HS-5 (cell line): ENCODE measurements at places on chromosomes 13 and 19.

- DNase-seq, result no peak
These were observed 26.2 kb upstream of the SLITRK6 start for GRCh38 chr13:85825454-85825853.

DNA sequence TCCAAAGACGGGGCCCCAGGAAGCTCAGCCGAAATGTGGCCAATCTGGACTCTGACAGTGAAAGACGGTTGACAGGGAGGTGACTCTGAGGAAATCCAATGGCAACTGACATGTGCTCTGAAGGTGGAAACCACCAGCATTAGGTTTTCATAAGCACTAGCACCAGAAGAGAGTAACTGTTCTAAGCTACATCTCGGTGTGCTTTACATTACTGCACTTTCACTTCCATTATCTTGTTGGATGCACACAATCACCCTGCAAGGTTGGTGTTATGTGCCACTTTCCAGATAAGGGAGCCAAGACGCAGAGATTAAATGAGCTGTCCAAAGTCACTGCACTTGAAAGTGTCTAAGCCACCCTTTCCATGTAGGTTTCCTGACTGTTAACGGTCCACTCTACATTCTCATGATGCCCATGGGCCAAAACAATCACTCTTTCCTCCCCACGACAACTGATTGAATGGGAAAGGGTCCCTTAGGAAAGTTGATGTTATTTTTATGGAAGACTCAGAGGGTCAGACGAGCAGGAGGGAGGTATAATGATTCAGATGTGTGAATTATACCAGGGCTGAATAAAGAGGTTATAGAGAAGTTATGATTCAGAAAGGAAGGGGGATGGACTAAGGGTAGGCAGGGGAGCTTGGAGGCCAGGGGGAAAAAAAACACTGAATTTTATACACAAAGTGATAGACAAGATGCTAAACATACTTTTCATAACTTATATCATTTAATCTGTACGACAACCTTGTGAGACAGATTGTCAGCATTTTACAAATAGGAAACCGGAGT is 52.8 kb downstream of the RUBCNL start:
- DNase-seq, result no peak

DNA sequence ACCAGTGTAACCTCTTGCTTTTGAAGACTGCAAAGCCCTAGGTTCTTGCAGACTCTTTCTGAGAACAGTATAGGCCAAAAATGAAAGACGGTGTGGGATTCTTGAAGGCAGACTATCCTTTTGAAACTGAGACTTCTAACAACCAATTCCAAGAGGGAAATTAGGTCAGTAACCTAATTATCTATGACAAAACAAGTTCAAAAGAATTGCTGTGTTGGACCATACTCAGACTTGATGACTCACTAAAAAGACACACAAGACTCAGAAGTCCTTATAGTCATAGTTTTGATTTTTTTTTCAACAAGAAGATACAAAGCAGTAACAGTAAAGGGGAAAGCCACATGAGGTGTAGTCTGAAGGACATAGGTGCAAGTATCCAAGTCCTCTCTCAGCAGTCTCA is 624.0 kb upstream of the GPC6 start:
- DNase-seq, result no peak

DNA sequence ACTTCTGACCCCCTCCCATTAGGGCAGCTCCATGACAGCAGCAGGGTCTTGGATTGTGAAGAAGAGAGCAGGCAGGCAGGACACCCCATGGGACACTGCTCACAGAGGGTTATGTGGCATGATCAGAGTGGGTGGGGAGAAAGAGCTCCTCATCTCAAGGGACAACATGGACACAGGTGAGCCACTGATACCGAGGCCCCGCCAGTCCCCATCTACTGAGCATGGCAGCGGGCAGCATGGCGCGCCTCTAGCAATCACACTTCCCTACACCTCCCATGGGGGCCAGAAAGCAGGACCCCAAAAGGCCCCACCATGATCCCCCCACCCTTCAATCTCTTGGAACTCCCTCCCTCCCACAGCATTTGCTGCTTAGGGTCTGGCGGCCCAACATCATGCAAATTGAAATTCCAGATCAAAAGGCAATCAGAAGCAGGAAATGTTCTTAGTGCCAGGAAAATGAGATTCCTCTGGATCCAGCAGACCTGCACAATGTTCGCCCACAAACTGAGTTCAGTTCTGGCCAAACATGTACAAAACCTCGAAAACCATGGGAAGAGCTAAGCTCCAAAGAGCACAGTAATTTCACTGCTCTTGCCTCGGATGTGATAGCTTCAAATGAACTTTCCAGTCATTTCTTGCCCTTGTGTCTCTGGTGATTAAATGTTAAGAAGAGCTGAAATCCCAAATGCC is 14.8 kb downstream of the DOCK9 start:
- DNase-seq, result no peak

- DNase-seq, result no peak
These were observed 35.2 kb upstream of the ISYNA1 start for GRCh38 chr19:18473003-18473705.

DNA sequence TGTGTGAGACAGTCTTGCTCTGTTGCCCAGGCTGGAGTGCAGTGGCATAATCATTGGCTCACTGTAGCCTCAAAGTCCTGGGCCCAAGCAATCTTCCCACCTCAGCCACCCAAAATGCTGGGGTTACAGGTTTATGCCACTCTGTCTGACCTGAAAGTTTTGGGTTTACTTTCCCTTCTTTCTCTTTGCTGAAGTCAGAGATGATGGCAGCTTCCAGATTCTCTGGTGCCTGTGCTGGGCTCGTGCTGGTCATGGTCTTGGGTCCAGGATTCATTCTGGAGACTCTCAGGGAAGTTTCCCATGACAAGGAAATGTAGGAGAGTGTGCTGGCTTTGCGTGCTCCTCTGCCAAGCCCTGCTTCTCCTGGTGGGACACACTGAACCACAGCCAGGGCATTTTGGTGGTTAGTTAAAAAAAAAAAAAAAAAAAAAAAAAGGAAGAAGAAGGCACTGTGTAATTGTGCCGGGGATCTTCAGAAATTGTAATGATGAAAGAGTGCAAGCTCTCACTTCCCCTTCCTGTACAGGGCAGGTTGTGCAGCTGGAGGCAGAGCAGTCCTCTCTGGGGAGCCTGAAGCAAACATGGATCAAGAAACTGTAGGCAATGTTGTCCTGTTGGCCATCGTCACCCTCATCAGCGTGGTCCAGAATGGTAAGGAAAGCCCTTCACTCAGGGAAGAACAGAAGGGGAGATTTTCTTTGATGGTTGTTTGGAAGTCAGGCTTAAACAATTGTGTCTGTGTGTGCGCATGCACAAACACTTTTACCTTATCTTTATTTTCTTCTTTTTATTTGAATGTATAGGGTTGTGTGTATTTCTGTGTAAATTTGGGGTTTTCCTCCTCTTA is at the start of gene ALOX5AP:
TSS of gene ALOX5AP (plus strand) at position 519 of the 847 bp plus-strand sequence. CDS start at position 582, 63 bp downstream.
- DNase-seq, result no peak

GRCh38 chr13:53941588-53942190 is 913.1 kb downstream of the OLFM4 start:
- no peak for DNase-seq

DNA sequence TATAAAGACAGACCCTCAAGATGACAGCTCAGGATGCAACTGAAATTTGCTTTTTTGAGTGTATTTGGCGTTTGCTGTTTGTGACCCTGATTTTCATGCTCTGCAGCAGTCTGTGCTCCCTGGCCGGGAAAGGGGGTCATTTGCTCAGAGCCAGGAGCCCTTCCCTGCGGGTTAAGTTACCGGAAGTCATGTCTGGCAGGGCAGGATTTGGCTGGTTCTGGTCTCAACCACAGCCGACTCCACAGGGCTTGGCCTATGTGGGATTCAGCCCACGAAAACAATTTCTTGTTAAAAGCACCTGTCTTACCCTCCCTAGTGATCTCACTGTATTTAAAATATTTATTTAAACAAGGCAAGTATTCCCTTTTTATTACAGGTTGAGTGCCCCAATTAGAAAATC is 22.6 kb downstream of the MCF2L start:
- no peak for DNase-seq

DNA sequence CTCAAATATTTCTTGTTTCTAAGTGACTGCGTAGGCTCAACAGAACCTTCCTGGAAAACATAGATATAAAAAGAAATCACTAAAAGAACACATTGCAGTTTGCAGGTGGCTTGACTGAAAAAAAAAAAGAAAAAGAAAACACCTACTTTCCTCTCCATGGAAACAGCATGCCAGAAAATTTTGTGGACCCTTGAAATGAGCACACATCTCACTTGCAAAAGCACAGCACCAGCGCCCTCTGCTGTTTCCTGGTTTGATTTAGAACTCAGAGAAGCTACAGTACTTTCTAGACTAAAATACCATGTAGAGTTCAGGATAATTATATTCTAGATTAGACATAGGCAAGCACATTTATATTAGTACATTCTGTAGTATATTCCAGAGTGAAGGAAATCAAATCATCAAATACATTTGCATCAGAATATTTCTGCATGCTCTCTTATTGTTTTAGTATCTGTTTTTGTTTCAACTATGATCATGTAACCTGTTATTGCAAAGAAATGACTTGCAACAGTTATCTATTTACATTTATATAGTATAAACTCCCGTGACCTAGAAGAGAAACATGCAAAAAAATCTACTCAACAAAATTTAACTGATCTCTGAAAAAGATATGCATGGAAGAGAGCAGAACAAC is 22.3 kb upstream of the XPO4 start:
- DNase-seq, result no peak

DNA sequence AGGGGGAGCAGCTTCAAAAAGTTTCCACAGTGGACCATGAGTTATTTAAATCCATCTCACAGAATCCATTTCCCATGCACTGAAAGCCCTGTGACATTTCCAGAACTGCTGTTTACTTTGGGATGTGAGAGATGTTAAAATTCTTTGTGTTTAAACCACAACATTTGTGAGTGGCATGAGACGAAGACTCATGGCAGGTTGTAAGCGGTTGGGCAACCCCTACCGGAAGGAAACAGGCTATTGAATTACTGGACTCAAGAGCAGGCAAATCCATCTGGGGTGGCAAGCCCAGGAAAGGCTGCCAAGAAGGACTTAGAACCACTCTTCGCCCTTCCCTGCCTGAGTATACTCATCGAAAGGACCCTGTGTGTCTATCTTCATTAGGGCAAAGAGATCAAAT is 22.3 kb upstream of the CLDN10 start:
- no peak for DNase-seq

DNA sequence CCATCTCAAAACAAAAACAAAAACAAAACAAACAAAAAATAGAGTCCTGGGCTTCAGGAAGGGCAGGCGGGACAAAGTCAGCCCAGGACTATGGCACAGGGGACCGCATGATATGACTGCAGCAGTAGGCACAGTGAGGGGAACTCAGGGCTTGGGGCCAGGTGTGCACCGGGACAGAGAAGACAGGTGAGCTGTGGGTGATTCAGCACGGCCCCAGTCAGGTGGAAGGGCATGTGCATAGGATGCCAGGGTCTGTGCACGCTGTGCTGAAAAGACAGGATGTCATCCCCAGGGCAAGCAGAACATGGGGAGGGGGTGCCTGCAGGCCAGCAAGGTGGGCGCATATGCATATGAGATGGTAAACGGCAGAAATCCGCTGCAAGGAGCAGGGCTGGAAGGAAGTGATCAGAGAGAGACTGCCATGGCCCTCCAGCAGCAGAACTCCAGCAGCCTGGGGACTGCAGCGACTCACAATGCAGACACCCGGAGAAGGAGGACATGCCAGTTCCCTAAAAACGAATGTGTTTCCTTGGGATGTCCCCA is 15.0 kb downstream of the EPS15L1 start:
- DNase-seq, result no peak

DNA sequence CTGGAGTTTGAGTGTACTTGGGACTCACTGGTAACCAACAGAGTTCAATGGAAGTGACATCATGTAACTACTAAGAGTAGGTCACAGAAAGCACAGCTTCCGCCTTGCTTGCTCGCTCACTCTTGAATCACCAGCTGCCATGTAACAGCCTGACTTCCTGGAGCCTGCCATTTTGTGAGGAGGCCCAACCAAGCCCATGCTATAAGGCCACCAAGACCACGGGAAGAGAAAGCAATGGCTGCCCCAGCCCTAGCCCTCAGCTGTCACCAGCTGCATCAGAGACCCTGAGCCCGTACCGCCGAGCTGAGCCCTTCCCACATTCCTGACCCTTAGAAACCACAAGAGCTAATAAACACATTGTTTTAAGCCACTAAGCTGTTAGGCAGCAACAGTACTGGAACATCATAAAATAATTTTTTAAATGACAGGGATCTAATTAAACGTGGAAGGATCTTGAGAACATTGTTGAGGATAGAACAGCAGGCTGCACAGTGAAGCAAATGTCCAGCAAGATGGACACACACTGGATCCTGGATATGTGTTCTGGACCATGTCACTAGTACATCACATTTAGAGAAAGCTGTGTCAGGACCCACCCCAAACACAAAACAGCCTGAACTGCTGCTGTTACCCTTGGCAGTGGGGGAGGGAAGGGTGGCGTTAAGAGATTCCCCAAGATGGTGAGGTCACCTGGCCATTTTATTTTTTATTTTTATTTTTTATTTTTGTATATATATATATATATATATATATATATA is 21.7 kb upstream of the LDLR start:
- DNase-seq, result no peak
